ENCODE measurements at places on chromosomes 12 and 14.

- DNase-seq = peak; percentile 65
Observed at GRCh38 chr14:35406506-35407305, 2.2 kb upstream of the NFKBIA start.

DNA sequence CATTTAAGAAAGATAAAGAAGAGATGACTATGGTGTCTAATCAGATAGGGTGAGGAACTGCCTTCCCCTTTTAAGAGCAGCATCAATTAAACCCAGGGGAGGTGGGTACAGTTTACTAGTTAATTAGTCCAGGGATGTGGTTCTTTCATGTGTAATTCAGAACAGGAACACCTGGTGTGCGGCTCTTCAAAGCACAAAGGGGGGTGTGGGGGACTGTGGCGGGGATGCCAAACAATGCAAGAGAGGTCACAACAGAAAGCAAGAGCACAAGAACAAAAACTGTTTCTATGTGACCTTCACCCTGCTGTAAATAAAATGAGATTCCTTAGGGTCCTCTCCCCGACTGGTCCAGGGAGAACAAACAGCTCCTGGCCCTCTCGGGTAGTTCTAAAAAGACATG is 183.9 kb upstream of the SOX5 start:
- DNase-seq = no peak

DNA sequence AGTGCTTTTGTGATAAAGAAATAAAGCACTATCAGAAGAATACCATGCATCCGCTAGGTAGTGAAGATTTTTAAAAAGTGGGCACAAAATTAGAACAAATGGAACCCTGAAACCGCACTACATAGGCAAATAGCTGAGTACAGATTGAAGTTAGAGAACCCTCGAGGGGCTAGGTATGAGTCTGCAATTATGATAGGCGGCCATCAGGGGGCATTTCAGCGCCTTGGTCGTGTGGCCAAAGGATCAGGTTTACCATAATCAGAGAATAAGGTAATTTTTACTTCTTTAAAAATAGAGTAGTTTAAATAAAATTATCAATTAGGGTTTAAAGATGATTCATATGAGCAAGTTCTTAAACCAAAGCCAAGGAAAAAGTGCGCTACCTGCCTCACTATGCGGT is 129.8 kb downstream of the TMX1 start:
- no peak for DNase-seq

- DNase-seq = peak; percentile 58
Observed at GRCh38 chr12:1593174-1594005, 991 bp downstream of the FBXL14 start.

DNA sequence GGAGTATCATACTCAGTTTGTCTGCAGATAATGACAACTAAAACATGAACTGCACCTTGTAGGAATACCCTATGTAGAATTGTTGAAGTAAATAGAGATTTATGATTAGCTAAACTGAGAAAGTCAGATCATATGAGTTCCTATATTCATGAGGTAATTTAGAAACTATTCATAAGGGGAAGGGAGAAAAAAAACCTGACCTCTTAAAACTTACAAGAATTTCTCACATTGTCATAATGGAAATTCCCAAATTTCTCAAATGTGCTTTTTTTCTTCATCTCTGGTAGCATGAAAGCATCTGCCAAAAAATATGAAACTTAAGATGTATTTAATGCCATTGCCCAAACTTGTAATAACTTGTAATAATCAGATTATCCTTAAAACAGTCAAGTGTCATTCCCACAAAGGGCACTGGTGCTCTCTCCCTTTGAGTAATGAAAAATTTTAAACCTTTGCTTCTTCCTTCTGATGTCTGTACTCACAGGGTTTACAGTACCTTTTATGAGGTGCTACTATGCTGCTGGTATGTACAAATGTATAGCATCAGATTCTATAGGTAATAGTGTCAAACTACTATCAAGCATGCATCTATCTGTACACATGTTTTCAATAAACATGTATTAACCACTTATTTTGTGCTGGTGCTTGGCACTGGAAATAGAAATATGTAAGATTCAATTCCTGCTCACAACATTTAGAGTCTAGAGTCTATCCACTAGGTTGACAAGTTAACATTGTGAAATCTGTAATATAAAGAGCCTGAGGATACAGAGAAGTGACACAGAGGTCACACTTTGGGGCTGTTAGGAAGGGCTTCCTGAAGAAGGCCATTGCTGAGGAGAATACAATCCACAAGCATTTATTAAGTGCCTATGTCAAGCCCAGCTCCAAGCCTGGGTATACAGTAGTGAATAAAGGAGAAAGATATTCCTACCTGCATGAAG is 17.4 kb upstream of the DRAM1 start:
- no peak for DNase-seq

- DNase-seq = no peak
Observed at GRCh38 chr14:104178279-104178678, 39.9 kb downstream of the KIF26A start.

DNA sequence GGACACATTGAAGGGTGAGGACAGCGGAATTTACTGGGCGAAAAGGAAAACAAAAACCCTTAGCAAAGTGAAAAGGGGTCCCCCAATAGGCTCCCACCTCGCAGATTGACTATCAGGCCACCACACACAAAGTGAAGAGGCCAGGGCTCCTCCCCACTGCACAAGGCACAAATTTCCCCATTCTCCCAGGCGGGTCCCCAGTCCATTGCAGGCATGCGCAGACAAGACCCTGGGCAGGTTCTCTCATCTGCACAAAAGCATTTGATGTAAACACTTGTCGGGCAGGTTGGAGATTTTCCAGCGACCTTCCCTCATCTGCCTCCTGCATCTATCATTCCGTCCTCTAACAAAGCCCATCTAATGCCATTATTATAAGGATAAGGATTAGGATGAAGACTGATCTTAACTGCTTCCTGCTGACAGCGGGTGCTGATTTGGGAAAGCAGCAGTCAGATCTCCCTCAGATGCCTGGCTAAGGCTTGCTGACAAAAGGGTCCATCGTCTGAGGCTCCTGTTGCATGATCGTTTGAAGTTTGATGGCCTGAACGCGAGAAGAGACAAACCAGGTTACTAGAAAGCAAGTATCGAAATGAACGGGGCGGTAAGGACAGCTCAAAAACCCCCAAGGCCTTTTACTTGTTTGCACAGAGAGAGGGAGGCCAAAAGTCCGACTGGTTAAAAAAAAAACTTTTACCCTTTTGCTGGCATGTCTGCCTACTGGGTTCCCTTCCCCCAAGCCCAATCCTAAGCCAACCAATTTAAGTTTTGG is 14.4 kb downstream of the ASCL4 start:
- DNase-seq = no peak

DNA sequence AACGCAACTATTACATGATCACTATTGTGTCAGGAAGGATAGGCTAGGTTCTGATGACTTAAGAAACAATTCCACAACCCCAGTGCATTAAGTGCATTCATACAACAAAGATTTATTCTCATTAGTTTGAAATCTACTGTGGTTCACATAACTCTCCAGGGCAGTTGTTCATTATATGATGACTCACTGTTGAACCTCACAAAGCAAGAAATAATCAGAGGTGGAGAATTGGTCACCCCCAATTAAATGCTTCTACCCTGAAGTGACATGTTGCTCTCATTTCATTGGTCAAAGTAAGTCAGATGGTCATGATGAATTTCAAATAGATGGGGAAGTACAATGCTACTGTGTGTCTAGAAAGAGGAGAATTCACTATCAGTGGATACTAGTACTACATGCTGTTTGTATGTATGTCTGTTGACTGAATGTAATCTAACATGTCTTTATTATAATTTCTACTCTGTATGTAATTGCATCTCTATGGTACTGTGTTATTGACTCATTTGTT is 6.1 kb upstream of the HELB start:
- DNase-seq = no peak

DNA sequence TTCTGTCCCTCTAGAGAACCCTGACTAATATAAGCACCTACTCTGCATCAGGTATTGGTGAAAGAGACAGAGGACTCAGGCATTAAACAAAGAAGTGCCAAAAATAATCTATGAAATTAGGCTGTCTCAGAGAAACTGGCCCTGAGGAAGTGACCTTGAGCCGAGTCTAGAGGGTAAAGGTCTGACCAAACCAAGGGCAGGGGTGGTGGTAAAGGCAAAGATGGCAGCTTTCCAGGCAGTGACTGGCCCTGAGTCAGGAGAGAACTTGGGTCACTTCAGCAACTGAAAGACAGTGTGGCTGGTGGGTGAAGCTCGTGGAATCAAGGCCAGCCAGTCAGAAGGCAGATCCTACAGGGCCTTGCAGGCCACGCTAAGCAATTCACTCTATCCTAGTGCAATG is 30.6 kb downstream of the CDKL1 start:
- DNase-seq = no peak

- no peak for DNase-seq
Observed at GRCh38 chr12:113582521-113583218, 111.0 kb upstream of the LHX5 start.

GRCh38 chr12:118061011-118061872 is at the start of gene WSB2:
Gene WSB2, minus strand, starts transcription at chr12:118061179. Its CDS starts 131 bp downstream, at chr12:118061048.
- DNase-seq = peak; percentile 87

DNA sequence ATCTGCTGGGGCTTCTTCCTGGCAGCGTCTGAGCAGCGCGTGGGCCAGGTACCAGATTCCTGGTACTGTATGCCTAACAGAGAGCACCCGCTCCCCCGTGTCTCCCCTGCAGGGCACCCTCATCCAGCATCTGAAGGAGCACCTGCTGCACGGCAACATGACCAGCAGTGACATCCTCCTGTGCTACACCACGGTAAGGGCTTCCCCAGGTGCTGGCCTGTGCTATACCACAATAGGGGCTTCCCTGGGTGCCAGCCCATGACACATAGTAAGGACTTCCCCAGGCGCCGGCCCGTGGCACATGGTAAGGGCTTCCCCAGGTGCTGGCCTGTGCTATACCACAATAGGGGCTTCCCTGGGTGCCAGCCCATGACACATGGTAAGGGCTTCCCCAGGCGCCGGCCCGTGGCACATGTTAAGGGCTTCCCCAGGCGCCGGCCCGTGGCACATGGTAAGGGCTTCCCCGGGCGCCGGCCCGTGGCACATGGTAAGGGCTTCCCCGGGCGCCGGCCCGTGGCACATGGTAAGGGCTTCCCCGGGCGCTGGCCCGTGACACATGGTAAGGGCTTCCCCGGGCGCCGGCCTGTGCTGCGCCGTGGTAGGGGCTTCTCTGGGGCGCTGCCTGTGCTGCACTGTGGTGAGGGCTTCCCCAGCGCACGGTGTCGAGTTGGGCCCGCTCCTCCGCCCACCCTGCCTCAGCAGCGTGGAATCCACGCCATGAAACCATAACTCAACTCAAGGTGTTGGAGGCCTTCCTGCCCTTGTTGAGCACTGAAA is 49.3 kb downstream of the AACS start:
- no peak for DNase-seq

- peak; percentile 34 for DNase-seq
Observed at GRCh38 chr12:7079826-7080125, 12.5 kb downstream of the C1R start.

DNA sequence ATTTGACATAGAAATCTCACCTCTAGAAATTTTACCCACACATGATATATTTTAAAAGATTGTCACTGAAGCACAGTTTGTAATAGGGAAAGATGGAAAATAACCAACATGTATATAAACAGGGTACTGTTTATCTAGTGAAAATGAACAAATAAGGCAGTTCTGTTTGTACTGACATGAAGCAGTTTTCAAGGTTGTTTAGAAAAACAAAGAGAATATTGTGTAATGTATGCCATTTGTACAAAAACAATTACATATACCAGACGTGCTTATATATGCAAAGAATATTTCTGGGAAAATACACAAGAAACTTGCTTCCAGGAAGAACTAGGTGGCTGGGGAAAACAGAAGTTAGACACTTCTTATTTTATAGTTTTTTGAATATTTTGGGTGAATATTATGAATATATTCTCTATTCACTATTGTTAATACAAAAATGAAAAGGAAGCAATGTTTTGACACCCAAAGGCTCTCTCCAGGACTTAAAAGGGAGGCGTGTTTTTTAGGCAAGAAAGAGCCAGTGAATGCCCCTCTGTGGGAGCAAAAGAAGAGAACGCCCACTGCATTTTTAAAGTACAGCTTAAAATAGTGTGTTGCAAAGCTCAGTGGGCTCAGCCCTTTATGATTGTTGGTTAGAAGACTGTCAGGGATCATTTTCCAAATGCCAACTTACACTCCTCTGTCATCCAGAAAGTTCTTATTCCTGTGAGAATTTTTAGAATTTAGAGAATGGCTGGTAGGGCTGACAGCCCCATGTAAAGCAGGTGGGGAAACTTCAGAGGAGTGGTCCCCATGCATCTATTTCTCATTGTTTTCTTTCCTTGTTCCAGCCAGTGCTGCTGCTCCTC is 59.6 kb upstream of the FERMT2 start:
- no peak for DNase-seq

DNA sequence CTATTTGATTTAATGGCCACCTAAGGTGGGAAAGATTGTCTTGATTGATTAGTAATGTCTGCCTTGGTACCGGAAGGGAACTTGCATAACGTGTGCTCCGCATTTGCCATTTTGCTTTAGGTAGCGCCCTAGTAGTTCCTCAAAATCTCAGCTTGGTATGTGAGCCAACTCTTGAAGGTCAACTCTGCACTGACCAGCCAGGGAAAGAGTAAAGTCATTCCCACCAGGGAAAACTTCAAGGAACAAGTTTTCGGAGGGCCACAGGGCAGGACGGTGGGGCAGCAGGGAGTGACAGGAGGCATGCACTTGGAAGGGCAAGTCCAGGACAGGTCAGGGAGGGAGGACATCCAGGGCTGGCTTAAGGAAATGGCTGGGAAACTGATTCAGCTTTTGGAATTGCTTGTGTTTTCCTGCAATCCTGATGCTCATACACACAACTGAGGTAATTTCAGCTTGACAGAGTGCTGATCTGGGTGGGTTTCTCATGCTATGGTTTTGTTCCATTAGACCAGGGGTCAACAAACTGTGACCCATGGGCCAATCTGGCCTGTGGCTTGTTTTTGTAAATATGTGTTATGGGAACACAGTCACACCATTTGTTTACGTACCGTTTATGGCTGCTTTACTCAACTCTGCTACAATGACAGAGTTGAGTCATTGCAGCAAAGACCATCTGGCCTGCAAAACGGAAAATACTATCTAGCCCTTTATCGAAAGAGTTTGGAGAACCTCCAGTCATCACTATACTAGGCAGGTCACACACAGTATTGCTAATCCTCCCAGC is 184.5 kb downstream of the RBM19 start:
- DNase-seq = no peak

DNA sequence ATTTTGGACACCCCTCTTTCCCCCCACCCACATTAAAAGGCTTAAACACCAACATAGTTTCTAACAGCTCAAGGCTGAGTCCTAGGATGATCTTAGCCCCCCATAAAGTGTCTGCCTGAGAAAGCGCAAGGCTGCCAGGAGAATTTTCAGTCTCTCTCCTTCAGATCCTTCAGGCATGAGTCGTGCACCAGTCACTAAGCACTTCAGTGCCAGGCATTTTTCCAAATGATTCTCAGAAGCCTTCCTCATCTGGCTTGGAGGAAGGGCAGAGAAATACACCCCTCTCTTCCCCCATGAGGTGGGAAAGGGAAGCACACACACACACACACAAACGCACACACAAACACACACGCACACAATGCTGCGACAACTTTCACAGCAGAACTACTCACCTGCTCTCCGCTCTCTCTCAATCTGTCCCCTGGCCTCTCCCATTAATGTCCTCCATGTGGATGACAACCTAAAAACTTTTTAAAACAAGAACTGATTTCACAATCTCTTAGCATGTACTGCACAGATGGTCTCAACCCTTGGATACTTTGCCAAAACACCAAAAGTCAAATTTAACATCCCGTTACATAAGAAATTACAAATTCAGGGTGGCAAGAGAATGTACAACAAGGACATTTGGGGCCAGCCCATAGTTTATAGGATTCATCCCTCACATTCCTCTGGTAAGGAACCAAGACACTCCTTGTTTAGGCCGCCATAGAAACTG is 49.8 kb downstream of the CKAP4 start:
- DNase-seq = no peak

Data from ACHN (cell line).